ENCODE measurements at places on chromosomes 7 and 10.
A peak's percentile ranks its signal among the peaks of the same experiment; 100 is the strongest.

DNA sequence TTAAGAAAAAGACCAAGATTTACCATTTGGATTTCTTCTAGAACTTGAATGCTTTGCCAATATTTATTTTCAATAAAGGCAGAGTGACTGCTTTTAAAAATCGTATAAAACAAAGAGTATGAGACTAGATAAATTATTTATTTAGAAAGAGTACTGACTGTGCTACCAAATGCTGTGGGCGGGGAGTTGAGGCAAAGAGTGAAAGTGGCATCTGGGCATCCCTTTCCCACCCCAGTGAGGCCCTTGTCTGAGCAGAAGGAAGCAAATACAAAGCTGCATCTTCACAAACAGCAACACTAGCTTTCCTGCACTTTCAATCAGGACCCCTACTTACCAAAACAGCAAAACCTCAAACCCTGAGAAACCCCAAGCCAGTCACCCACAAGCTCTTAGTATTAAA is 34.9 kb downstream of the ITGB1 start:
- DNase-seq, result no peak

- peak; percentile 57 for DNase-seq
Measured at GRCh38 chr10:24518981-24519597, 204.6 kb downstream of the ARHGAP21 start.

DNA sequence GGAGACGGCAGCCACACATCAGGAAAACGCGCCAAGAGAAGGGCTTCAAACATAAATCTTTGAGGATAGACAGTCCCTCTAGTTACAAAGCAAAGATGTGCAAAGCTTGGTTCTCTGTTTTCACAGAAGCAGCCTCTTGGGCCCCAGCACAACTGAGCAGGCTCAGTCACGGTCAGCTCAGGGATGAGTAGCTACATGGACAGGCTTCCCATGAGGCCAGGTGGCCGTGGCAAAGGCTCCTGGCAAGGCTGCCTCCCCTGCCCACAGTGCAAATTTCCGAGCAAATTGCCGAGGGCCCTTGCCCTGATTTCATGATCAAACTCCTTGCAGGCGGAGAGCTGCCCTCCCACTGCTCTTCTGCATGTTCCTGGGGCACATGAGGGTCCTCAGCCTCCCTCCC is 37.8 kb upstream of the EN2 start:
- no peak for DNase-seq

DNA sequence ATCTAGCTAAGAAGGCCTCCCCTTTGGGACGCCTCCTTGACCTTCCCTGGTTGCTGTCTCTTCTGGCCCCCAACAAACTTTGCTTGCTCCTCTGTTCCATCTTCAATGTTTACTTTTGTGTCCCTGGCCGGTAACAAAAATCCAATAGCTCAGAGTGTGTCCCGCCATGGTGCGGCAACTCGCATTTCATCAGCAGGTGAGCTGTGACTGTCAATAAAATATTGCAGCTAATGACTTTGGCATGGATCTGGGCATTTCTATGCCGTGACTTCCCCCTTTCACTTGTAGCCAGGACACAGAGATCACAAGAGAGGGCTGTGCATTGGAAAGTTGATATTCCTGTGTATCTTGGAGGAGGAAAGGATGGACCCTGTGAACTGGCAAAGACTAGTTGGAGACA is 317.6 kb downstream of the RPS24 start:
- DNase-seq, result no peak

GRCh38 chr7:79272066-79272669 is 181.3 kb downstream of the MAGI2 start:
- no peak for DNase-seq

DNA sequence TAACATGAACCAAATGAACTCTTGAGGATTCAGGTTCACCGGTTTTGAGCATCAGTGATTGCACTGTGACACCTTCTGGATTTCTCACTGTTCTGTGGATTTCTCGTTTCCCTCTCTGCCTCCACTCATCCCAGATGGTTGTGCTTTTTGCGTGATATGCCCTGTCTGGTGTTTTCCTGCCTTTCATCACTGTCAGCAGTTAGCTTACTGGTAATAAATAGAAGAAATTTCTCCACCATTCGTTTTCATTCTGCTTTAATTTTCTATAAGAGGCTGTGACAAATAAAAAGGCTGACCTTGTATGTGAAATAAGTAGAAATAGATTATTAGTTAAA is 16.2 kb downstream of the BPGM start:
- DNase-seq, result no peak

GRCh38 chr10:117720931-117721835 is 178.6 kb downstream of the EMX2 start:
- DNase-seq, result no peak

DNA sequence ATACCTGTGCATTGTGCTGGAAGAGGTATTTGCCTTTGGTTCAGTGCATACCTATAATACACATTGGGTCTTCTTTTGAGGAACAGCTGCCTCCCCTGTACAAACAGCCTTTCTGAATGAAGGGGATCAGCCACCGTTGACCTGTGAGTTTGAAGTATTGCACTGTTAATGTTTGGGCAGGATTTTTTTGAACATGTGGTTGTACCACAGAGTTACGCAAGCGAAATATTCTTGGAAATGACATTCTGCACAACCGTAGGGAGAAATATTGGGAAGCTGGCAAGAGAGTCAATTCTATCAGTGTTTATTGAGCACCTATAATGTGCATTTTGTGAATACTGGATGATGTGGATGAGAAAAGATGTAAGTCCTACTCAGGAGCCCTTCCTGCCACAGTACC is 270.6 kb downstream of the AUTS2 start:
- DNase-seq, result no peak

DNA sequence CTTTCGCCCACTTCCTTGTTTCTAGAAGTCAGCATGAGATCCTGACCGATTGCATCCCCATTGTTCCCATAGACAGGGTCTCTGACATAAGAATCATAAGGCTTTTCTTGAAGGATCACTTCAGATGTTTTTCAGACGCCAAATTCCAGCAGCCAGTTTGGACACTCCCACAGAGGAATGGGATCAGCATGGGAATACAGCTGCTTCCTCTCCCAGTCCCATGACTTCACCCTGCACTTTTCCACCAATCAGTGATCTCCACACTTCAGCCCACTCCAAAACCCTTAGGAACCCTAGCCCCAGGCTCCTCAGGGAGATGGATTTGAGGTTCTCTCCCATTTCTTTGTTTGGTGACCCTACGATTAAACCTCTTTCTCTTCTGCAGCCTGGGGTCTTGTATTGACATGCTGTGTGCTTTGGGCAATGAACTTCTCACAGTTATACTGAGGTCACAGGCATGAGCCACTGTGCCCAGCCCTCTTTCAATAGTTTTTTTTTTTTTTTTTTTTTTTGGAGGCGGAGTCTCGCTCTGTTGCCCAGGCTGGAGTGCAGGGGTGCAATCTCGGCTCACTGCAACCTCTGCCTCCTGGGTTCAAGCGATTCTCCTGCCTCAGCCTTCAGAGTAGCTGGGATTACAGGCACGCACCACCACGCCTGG is 52.8 kb upstream of the CHST3 start:
- no peak for DNase-seq

GRCh38 chr10:73408978-73409521 is 4.8 kb downstream of the ANXA7 start:
- no peak for DNase-seq

GRCh38 chr7:27605689-27606269 is 56.9 kb downstream of the HIBADH start:
- no peak for DNase-seq

DNA sequence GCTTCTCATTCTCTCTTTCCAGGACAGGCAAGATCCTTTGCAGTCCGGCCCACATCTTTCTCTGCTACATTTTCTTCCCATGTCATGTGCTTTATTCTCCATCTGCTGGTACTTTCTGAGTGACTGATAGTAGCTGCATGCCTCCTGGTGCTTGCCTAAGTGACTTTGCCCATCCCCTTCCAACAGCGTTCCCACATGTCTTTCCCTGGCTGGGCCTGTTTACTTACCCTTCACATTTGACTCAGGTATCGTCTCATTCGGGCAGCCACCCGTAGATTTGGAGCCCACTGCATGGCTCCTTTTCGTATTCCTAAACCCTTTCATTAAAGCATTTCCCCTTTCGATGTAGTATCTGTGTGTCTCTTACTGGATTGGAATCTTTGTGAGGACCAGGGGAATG is 24.6 kb downstream of the TYW1 start:
- no peak for DNase-seq

DNA sequence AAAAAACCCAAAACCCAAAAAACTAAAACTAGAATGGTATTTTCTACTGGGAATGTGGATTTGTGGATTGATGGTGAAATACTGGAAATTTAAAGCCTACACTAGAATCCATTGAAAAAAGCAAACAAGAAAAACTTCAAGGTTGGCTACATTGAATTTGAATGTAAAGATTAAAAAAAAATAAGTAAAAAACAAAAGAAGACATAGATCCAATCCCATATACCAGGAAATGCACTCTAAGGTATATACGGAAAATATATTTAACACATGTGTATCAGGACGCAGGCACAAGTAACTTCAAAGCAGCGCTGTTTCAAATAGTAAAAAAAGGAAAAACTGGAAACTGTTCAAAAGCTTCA is 754 bp upstream of the BBS9 start:
- no peak for DNase-seq

DNA sequence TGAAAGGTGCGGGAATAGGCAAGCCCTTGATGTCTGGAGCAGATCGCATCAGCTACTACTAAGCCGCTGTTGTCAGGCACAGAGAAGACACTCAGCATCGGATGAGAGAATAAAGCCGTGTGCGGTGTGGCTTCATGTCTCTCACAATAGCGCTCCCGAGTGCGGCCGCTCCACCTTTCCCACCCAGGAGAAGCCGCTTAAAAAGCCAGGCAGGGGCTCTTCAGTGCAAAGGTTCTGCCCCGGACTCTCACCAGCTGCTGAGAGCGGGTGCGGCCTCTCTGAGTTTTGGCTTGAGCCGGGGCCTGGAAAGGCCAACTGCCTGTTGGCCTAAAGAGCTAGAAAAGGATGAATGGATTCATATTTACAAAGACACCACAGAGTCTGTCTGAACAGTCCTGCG is 600.6 kb downstream of the DNAJB6 start:
- DNase-seq, result no peak

DNA sequence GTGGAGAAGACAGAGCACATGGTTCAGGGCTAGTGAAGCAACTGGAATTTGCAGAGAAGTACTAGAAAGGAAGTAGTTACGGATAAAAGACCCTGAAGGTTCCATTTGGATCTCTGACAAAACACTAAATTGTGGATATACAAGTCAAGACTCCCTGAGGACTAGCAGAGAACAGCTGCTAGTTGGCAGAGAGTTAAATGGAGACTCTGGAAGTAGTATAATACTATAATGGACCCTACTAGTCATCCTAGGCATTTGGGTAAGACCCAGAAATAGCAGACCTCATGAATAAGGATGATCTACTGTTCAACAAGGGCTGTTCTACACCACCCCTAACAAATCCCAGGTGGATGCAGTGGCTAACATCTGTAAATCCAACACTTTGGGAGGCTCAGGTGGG is 19.1 kb downstream of the MCMBP start:
- no peak for DNase-seq

- DNase-seq, result no peak
Measured at GRCh38 chr10:120279196-120279595, 177.8 kb upstream of the PLPP4 start.

GRCh38 chr10:119079599-119080520 is 757 bp downstream of the EIF3A start:
- DNase-seq, result peak; percentile 75

DNA sequence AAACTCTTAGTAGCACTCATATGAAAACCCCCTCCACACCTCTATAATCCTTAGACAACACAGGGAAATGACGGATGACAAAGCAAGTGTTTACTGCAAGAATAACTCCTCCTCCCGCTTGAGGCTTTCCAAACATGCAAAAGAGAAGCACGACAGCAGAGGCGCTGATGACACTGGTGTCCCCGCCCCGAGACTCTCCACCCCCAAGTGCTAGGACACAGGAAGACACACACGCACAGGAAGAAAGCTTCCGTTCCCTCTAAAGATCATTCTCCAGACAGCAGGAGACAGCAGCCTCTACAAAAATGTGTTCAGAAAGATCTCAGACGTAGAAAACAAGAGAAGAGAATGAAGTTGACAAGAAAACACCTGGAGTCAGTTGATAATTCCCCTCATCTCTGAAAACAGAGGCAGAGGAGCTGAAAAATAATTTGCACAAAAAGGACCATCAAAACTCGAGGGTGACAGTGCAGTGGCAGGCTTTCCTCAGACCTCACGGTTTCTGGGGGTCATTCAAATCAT is 90.2 kb downstream of the DLG5 start:
- no peak for DNase-seq

DNA sequence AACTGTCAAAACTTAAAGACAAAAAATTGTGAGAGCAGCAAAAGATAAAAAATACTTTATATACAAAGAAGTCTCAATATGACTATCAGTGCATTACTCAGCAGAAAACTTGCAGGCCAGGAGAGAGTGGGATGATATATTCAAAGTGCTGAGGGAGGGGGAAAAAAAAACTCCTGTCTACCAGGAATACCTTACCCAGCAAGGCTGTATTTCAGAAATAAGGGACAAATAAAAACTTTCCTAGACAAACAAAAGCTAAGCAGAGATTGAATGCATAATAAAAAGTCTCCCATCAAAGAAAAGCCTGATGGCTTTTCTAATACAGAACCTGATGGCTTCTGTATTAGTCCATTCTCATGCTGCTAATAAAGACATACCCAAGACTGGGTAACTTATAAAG is 31.1 kb downstream of the ADAM12 start:
- DNase-seq, result no peak

DNA sequence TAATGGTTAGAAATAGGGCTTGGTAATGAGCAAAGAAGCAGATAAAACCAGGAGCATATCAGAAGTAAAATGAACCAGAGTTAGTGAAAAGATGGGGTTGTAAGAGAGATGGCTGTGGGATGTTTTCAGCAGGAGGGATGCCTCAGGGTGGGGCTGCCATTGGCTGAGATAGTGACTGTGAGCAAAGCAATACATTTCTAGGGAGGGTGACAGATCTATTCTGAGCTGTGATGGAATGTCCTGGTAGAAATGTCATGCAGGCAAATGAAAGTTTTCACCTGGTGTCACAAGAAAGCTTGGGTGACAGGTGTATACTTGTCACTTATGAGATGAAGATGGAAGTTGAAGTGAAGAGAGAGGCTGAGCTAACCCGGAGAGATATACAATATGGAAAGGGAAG is 435.9 kb downstream of the TNS3 start:
- DNase-seq, result no peak

Data from liver (tissue), 10 donors.